C1 segment of cervical spinal cord (tissue), 14 donors: ENCODE measurements at places on chromosomes 6 and 20.

GRCh38 chr6:103734016-103734415 is 1125.7 kb downstream of the HACE1 start:
- DNase-seq: no peak

GRCh38 chr6:37062424-37062823 is 57.0 kb downstream of the FGD2 start:
- DNase-seq: no peak

DNA sequence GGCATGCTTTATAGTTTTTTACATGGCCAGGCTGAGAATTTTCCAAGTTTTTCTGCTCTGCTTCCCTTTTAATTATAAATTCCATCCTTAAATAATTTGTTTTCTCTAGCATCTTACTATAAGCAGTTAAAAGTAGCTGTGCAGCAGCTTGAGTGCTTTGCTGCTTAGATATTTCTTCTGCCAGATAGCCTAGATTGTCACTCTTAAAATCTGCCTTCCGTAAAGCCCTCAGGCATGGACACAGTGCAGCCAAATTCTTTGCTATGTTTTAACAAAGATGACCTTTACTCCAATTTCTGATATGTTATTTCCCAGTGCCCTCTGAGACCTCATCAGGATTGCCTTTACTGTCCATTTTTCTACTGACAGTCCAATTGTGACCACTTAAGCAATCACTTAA is 92.6 kb upstream of the SGK1 start:
- no peak for DNase-seq

DNA sequence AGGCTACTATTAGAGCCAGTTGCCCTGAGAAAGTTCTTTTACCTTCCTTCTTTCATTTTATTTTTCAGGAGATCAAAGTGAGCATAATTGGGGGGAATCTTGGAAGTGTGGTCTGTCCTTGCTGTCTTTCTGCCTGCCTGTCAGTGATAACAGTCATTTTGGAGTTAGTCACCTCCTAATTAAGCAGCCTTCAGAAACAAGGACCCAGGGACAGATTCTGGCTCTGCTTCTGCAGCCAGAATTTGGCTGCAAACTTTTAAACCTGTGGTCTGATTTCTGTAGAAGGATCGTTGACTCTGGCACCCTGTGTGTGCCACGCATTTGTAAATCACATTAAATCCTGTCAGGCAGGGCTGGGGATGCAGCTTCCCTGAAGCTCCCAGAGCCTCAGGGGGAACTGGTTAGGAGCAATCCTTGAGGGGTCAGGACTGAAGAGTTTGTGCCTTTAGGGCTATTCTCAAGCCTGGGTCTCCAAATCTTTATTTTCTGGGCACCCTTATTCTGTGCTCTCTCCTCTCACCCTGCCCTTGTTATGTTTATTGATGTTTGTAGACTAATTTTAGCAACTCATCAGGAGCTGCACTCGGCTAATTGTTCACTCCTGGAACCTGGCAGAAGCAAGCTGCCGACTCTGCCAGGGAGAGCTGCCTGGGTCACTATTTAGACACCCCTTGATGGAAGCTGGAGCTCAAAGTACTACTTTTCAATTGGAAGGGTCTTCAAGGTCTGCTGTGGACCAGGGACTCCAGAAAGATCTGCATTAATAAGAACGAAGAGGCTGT is 6.8 kb downstream of the NOX3 start:
- DNase-seq: no peak

DNA sequence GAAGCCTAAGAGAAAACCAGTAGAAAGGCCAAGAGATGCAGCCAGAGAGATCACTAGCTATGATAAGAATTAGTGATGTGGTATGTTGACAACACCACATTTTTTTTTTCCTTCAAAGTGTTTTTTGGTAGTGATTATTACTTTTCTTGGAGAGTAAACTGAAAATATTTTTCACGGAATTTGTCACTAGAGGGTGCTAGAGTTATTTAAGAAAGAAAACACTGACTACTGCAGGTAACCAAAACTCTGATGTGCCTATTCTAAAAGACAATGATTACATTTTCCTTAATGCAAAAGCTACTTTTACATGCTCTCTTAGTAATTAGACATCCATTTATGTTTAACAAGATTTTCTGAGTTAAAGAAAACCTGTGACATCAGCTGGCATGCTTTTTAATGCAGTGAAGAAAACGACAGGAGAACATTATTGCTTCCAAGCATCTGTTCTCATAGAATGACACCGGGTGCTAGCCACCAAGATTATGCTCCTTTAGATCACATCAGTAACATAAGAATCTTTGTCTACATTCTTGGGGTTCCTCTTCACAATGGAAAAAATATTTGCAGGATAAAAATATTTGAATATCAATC is 28.8 kb downstream of the RWDD2A start:
- no peak for DNase-seq

GRCh38 chr20:36093025-36093803 is 61.3 kb upstream of the EPB41L1 start:
- peak; percentile 5 for DNase-seq

DNA sequence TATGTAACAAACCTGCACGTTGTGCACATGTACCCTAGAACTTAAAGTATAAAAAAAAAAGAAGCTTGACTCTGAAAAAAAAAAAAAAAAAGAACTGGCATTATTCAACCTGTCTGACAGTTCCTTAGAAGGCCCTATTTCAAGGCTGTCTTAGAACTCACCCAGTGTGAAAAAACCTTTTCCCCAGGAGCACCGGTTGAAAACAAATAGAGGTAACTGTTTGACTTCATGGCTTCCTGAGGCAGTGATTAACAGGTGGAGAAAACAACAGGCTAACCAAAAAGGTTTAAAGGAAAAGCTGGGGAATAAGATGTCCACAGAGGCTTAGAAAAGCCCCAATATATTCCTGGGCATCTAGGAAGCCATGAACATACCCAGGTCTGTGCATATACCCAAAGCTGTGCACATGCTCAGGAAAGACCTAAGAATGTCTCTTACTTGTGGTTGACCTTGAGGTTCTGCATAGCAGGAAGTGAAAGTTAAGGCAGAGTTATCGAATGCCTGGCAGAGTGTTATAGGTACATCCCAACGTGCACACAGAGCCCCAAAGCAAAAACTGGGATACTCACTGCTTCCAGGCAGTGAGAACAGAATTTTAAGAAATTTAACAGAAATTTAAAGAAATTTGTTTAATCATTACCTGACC is 7.0 kb downstream of the UQCC1 start:
- no peak for DNase-seq

GRCh38 chr6:76000629-76001028 is 71.8 kb downstream of the IMPG1 start:
- DNase-seq: no peak

DNA sequence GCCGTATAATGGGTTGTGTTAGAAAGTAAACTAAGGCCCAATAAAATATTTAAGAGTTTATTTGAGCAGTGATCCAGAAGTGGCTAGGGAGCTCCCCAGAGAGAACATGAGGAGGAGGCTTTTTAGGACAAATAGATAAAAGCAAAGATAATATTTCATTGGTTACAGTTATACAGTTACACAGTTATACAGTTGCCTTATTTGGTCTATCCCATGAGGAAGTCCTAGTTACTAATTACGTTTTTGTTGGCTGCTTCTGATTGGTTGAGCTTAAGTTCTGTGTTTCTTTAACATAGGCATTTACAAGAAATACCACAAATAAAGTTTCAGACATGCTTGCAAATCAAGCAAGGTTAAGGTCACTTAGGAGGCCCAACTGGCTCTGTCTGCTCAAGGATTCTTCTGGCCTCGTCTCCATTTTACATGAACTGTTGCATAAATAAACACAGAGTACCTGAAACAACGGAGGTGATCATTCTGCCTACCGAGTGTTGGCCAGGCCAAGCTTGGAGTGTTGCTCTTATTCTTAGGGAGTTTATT is 7.0 kb downstream of the UBD start:
- no peak for DNase-seq

DNA sequence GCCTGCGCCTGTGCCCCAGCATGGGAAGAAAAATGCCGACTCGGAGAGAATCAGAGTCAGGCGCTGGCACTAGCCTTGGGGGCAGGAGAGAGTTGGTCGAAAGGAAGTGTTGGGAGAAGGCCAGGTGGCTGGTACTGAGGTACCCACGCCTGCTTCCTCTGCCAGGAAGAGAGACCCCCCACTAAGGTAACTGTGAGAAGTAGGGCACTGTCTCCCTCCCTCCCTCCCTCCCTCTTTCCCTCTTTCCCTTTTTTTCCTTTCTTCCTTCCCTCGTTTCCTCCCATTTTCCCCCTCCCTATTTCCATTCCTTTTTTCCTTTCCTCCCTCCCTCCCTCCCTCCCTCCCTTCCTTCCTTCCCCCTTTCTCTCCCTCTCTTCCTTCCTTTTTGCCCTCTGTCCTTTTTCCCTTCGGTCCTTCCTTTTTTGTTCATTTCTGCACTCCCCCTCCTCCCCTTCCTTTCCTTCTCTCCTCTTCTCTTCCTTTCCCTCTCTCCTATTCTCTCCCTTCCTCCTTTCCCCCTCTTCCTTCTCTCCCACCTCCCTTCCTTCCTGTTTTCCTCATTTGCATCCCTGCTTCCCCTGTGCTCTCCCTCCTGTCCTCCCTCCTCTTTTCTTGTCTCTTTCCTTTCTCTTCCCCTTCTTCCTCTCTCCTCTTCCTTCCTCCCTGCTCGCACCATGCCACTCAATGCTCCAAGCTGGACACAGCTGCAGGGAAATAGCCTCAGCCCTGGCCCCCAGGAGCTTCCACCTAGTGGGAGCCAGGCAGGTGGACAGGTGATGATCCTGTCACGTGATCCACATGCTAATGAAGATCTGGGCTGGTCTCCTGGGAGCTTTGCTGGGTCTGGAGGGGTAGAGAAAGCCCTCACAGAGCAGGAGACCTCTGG is 148.0 kb downstream of the DHX35 start:
- DNase-seq: no peak

GRCh38 chr6:132218059-132218696 is 183.1 kb downstream of the MOXD1 start:
- DNase-seq: no peak

DNA sequence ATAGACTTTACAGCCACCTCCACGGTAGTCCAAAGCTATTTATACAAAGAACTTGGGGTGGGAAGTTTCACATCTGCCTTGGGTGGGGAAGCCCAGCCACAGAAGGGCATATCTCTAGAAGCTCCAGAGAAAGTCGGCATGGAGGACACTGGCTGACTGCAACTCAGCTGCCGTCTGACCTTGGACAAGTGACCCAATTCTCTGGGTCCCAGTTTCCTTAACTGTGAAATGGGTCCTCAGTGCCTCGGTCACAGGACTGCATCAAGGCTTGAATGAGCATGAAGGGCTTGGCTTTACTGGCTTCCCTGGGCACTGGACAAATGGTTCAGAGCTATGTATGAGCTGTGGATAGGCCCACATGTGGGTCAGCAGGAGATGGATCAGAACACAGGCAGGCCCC is 58.6 kb downstream of the NOL4L start:
- no peak for DNase-seq

- DNase-seq: no peak
Observed at GRCh38 chr20:12072221-12072953, 154.7 kb downstream of the BTBD3 start.

DNA sequence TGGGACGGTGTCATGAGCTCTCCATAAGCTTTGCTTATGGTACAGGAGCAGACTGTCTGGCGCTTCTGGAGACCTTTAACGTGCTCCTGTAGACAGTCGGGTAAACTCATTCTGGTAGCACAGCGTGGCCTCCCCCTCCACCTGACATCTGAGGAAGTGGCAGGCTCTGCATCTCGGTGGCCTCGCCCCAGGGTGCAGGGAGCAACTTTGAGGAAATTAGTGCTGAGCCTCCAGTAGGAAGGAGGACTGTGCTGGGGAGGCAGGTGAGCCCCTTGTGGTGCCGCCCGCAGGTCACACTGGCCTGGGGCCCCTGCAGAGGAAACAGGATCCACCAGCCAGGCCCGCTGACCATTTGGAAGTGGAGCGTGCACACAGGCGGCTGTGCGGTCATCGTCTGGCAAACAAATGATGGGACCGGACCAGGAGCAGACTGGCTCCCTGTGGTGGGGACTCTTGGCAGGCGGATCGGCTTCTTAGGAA is 57.9 kb downstream of the SYNJ2 start:
- DNase-seq: peak; percentile 25

DNA sequence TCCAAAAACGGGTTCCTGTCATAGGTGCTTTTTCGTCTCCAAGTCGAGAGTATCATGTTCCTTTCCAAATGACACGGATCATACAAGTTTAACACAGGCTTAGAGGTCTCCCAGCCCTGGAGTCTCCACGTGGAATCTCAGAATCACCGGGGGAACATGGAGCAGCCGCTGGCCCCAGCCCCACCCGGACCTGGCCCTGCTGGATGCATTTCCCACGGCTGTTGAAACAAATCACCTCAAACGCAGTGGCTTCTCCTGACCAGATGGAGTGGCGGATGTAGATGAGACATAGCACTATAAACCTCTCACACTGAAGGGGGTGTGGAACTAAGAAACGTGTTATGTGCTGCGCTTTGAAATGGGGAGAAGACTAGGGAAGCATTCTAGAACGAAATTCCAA is 70.0 kb upstream of the FRMD1 start:
- no peak for DNase-seq

DNA sequence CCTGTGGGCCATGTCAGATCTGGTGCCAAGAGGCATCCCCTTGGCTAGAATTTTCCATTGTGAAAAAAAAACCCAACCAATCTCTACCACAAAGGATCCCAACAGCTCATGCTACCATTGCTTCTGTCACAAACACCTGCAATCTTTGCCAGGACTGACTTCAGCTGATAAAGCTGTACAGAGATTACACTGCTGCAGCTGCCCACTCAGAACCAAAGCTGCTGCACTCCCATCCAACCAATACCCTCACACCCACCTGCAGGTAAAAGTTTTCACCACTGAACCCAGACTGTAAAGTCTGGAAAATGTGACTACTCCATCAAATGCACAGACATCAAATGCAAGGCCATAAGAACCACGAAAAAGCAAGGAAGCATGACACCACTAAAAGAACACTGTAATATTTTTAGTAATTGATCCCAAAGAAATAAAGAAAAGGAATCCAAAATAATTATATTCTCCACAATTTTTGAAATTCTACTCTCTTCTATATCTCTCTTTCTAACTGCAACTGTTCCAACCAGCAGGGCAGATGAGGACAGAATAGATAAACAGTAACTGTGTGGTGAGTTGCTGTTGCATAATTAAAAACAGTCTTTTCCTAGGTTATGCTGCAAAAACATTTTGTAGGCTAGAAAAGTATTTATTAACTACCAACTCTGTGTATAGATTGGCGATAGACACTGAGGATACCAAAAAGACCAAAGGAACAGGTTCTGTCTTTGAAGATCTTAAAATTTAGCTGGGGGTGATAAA is 128.0 kb upstream of the MCHR2 start:
- DNase-seq: no peak

DNA sequence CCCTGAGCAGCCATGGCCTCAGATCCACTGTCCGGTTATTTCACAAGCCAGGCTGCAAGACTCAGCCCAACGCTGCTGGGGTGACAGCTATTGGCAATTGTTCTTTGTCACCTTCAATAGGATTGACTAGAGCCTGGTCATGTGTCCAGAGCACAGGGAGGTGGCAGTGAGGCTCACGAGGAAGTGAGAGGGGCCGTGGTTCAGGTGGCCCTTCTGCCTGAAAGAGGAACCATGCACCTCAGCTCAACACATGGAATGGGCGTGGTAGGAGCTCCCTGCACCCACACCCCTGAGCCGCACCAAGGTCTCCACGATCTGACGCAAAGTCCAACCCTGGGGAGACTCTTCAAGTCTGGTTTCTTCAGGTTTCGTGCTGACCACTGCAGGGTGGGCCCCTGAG is 184.8 kb upstream of the CDH4 start:
- no peak for DNase-seq

GRCh38 chr20:32483351-32484224 is 101.5 kb downstream of the NOL4L start:
- DNase-seq: peak; percentile 86

- DNase-seq: no peak
Observed at GRCh38 chr6:11276228-11276627, 43.8 kb upstream of the NEDD9 start.

- no peak for DNase-seq
Observed at GRCh38 chr6:17472653-17473183, 79.3 kb downstream of the CAP2 start.
